HAP-1 (cell line): ENCODE measurements at places on chromosomes 5 and 9.
A peak's percentile ranks its signal among the peaks of the same experiment; 100 is the strongest.

DNA sequence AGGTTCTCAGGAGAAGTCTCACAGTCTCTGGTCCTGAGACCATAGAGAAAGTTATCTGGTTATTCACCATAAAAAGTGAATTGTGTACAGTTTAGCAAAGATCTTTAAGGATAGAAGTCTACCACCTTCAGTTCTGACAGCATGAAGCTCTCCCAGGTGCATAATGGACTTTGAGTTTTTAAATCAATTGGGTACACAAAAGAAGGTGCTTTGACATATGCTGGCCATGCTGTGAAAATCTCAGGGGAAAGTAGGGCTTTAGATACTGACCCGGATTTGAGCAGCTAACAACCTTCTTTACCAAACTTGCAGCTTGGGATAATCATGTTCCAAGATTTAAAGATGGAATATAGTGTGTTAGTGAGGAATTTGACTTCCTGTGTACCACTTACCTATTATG, 264.2 kb downstream of the ZSWIM6 start:
- DNase-seq: no peak

GRCh38 chr5:170642776-170643436, 139.1 kb downstream of the KCNIP1 start:
- no peak for DNase-seq

- no peak for DNase-seq
These were observed 193.7 kb downstream of the BRINP1 start for GRCh38 chr9:119175581-119175980.

DNA sequence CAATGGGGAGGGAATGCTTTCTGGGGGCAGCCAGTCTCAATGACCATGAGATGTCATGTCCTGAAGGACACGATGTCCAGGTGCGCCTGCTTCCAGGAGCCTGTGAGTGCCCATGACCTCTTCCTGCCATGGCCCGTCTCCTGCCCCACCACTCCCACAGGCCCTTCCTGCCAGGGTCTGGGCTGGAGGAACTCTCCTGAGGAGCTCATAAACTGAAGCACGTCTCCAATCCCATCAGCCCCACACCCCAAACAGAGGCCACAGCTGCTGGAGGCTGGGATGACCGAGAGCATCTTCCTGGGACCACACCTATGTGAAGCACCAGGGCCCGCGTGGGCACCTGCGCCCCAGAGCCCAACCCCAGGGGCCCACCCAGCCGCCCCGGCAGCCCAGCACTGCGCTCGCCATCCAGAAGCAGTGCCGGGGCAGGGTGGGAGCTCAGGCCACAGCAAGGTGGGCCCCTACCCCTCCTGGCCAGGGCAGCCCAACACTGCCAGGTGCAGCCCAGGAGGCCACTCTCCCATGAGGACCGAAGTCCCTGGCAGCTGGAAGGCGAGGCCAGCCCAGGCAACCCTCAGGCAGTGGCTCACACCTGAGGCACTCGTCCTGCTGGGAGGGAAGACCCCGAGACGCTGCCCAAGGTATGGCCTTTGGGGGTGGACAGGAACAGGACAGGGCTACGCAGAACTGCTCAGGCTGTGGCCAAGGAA, 53.9 kb upstream of the UBAC1 start:
- DNase-seq: no peak

- no peak for DNase-seq
These were observed 22.0 kb upstream of the GTF3C5 start for GRCh38 chr9:133008824-133009223.

DNA sequence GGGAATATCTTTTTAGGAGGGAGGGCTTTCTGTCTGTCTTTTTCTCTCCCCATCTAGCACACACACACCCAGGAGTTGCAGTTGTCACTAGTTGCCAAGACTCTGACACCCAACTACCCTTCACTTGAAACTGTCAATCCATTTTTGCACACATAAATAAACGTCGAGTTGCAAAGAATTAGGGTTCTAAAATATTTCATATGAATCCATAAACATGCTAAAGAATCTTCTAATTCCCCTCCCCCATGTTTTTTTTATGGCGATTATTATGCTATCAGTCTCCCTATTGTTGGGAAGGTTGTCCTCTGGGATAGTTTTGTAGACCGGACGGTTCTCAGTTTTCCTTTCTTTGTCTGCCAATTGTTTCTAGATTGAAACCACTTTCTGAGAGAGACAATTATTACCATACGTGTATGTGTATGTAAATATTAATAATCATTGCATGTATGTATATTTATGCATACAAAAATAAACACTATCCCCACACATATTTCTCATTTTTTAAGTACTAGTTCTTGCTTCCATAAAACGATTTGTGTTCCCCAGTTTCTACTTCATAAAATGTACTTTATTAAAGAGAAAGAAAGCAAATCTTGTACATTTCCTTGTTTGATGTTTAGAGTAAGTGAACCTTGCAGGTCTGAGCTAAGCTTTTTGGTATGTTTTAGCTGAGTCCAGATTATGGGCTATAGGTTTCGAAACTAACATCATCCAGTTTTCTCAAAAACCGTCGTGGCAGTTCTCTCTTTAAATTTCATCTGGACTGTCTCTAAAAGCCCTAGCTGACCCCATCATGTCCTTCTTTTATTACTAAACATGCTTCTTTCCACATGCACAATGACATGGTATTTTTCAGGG, 165.0 kb upstream of the MPDZ start:
- no peak for DNase-seq

GRCh38 chr5:38600329-38601045, 44.0 kb upstream of the LIFR start:
- no peak for DNase-seq

GRCh38 chr9:137275588-137276472, 1.7 kb upstream of the TOR4A start:
- DNase-seq: no peak

- no peak for DNase-seq
These were observed 160.0 kb upstream of the GNA14 start for GRCh38 chr9:77807846-77808750.

GRCh38 chr5:119022017-119022745, 33.8 kb upstream of the DTWD2 start:
- peak; percentile 16 for DNase-seq

- DNase-seq: no peak
These were observed 4.1 kb downstream of the GLRX start for GRCh38 chr5:95818181-95819147.

GRCh38 chr9:4657426-4658159, 4.5 kb upstream of the PLPP6 start:
- no peak for DNase-seq

- no peak for DNase-seq
These were observed 1021.9 kb downstream of the CDH12 start for GRCh38 chr5:21831145-21831787.

DNA sequence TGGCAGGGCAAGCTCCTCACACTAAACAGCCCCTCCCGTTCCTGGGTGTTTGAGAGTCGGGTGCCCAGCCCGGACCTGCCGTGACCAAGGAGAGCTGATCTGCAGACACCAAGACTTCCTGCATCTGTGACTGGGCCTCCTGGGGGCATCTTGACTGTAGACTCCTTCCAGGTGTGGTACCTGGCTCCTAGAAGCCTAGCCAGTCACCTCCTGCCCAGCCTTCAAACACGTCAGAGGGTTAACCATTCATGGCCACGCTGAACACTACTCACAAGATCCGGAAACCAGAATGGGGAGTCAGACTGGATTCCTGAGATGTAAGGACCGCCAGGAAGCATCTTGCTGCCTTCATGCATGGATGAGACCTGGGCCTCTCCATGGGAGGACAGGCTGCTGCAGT, 3.7 kb upstream of the LCN2 start:
- DNase-seq: no peak

- DNase-seq: no peak
These were observed 200.7 kb upstream of the TBC1D2 start for GRCh38 chr9:98456156-98456613.

DNA sequence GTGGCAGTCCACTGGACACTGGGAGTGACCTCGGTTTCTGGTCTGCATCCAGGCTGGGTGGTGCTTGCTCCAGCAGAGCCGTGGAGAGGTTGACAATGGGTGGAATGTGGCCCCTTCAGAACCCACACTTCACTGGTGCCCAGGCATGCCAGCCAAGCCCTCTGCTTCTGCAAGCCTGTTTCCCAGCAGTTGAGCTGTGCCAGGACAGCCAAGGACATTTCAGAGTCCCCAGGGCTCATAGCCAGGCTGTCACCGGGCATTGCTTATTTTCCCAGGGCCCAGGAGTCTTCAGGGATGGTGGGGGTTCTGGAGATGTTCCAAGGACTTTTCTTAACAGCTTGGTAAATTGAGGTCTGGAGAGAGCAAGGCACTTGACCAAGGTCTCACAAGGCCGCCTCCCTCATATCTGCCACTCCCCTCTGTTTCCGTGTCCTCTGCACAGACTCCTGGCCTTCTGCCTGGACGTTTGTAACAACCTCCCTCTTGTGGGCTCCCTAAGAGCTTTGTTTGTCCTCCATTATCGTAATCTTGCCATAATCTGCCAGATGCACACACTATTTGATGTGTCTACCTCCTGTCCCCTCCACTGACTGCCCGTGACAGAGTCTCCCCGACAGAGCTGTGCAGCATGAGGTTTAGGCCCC, 3.8 kb upstream of the NDST1 start:
- no peak for DNase-seq
